Astrocyte of the spinal cord (primary cell): ENCODE measurements at places on chromosomes 4 and X.

- DNase-seq: no peak
Measured at GRCh38 chrX:40040686-40041461, 56.9 kb downstream of the BCOR start.

DNA sequence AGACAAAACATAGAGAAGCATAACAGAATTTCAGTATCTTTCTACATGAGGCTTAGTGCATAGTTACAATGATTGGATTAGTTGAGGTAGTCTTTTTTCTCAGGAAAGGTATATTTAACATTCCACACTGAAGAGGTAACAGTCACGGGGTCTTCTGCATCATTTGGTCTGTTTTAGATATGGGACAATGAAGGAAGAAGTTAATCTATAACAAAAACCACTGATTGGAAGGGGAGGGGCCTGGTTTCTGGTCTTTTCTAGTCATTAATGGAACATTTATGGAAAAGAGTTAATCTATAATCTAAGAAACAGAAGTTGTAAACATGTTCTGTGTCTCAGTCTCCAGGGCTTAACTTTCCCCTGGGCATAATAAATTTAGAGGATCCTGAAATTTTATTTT, 37.3 kb upstream of the HPSE start:
- no peak for DNase-seq

DNA sequence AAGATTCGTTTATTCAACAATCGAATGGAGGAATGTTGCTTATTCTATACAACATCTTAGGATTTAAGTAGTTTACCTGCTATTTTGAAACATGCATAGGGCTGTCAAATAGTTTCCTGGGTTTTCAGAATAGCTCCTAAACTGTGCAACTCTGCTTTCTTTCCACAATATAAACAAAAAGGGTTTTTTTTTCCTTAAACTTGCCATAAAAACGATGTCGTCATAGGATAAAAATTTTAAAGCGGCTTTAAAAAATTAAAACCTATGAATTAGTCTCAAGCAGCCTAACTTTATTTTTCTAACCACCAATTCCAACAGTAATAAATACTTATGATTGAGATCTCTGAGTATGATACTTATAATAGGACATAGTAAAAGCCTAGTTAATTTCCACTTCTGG, 21.6 kb upstream of the STIM2 start:
- no peak for DNase-seq

GRCh38 chr4:11111876-11112275, 316.8 kb downstream of the HS3ST1 start:
- DNase-seq: no peak

DNA sequence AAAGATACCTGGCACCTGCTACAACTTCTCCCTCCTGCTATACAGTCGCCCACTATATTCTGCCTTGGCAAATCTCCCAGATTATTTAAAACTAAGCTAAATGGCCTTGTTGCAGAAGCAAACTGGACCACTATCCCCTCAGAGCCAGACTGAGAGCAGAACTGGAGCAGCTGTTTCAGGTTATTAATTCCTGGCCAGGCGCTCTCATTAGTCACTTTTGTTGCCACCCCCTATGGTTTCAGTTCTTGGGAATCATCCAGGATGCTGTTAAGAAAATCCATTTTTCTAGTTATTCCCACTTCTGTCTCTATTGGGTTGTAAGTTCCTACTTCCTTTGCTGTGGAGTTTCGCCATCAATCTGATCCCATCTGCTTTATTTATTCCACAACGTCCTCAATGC, 30.1 kb downstream of the ADGRA3 start:
- peak; percentile 80 for DNase-seq

DNA sequence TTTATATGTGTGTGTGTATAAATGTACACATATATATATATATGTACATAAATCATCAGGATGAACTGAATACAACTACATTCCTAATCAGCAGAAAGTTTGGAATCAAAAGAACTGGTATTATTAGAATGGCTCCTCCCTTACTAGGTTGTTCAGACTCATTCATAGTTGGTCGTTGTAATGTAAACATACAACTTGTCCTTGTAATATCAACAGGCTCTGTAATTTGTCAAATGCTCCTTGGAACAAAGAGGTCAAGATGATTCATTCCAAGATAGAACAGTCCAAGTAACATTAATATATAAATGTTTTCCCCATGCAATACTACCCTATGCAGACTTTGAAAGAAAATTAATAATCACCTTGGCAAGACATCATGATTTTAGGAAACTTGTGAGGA, 351.4 kb upstream of the SMIM31 start:
- no peak for DNase-seq
